ENCODE measurements at places on chromosomes 3 and 15.

DNA sequence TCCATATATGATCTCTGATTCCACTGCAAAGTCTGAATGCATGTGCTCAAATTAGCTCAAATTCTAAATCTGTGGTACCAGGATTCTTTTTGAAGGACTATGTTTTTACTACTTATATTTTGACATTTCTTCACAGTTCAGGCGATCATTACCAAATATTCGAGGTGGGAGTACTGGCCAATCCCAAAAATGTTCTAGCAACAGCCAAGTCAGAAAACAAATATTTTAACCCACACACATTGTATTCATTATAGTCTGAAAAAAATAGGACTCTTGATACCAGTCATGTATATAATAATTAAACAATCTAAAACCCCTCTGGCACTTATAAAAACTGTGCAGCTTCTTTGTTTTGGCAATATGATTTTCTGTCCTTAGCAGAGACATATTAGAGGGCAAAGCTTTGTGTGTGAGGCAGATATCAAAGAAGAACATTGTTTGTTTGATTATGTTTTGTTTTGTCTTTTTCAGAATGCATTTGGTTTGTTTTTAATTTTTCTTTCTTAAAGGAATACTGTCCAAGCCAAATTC, 37.4 kb downstream of the FGF7 start:
- no peak for DNase-seq

DNA sequence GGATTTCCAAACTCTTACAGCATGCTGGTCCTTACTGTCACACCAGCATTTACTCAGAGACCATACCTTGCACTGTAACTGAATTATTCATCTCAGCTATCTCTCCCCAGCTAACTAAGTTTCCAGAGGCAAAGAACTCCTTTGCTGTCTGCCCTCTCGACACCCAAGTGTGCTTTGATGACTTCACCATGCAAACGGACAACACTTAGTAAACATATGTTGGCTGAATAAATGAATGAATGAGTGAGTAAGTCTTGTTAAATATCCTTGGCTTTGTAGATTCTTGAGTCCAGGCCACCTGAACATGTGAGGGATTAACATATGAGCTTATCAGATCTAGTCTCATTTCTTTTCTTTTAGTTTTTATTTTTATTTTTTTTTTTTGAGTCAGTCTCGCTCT, 138.2 kb downstream of the PLD1 start:
- no peak for DNase-seq

GRCh38 chr3:60133269-60134162, 1083.7 kb upstream of the CFAP20DC start:
- no peak for DNase-seq

- no peak for DNase-seq
These were observed 40.3 kb downstream of the CTNNB1 start for GRCh38 chr3:41239587-41239986.

GRCh38 chr3:56720849-56721248, 37.8 kb upstream of the TASOR start:
- no peak for DNase-seq

DNA sequence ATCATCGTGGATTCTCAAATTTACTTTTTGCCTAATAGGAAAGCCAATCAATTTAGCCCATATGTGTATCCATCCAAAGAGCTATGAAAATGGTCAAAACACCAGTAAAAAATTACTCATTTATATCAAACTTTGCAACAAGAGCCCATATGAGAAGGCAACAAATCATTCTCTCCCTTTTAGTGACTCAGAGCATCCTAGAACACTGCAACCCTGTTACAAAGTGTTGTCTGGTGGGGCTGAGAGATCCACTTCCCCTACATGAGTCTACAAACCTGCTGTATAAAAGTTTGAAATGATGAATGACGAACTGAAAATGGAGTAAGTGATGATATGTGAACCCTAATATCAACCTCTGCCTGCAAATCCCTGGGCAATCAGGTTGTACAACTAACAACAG, 23.3 kb downstream of the PDZRN3 start:
- no peak for DNase-seq

GRCh38 chr3:127990461-127990860, 61.8 kb upstream of the SEC61A1 start:
- DNase-seq: no peak

DNA sequence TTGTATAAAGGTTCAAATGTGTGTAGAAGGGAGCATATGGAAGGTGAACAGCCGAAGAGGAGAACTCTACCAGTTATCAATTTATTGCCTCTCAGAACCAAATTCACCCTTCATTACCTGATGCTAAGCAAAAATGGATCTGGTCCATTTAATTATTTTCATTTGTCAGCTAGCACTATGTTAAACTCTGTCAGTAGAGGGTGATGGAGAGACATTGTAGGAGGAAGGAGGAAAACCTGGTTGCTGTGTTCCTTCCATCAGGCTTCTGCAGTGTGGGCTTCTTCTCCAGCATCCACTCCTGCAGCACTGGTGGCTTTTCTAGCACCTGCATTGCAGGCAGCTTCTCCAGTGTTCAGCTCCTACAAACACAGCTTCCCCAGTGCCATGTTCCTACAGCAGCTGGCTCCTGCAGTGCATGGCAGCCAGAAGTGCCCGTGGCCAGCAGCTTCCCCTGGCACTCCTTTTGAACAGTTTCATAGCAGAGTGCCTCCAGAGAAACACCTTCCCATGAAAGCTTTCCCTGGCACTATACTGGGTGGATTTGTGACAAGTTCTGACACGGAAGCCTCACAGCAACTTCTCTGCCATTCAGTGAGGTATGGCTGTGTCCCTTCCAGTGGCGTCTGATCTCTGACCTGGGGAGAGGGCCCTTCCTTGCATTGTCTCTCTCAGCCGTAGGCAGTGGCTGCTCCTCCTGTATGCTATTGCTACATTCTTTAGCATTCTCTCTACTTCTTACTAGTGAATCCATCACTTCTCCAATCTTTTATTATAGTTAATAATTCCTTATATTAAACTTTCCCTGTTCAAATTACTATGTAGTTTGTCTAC, 14.6 kb upstream of the IL17RD start:
- no peak for DNase-seq

- no peak for DNase-seq
These were observed 1.2 kb downstream of the SH3BP5 start for GRCh38 chr3:15331072-15331605.

- DNase-seq: no peak
These were observed 1001.1 kb upstream of the NR2F2 start for GRCh38 chr15:95329362-95329761.

DNA sequence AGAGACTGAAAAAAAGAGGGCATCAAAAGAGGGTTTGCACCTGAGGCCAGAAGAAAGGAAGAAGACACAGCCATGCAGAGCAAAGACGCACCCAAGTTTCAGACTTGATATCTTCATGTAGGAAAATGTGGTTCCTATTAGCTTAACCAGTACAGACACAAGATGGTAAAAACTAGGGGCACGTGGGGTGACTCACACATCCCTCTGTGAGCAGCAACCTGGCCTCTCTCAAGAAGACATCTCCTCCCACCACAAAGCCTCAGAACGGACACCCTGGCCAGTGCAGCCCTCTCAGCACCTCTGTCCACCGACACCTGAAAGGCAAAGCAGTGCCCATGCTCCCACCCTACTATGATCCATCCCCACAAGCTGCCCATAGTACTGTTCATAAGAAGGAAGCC, 33.3 kb downstream of the GLB1 start:
- no peak for DNase-seq

GRCh38 chr3:39346785-39347585, 17.5 kb downstream of the CCR8 start:
- no peak for DNase-seq

GRCh38 chr3:61372723-61373122, 121.5 kb upstream of the FHIT start:
- DNase-seq: no peak

DNA sequence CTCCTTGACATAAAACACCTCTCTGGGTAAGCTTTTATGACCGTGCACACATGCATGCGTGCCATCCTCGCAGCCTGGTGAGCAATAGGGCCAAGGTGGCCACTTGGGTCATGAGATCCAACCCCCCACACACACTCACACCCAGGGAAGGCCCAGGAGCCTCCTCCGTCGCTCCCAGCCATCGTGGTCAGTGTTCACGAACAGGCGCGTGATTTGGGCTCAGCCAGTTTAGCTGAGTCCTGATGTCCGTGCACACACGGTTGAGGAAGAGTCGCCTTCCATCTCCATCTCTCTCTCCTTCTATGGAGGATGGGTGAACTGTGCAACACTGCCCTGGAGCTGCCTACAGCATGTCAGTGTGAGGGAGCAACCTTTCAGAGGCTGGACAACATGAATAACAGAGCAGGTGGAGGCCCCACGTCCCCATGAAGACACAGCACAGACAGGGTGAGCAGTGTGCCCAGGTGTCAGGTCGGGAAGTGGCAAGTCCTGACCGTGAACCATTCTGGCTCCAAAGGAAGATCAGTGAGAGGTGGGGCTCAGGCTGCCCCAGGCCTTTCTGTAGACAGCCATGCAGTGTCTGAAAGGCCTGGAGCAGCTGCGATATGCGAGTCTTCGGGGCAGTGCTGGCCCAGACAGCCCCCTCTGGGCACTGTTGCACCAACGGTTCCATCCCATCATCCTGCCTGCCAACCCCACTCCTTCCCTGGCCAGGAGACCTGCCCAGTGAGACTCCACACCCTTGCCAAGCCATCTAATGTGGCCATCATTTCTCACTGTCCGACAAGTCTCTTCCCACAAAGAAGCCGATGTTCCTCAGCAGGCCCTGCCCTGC, 253.4 kb downstream of the OCA2 start:
- DNase-seq: no peak

- no peak for DNase-seq
These were observed 480.5 kb downstream of the CNTN4 start for GRCh38 chr3:2579206-2579605.

DNA sequence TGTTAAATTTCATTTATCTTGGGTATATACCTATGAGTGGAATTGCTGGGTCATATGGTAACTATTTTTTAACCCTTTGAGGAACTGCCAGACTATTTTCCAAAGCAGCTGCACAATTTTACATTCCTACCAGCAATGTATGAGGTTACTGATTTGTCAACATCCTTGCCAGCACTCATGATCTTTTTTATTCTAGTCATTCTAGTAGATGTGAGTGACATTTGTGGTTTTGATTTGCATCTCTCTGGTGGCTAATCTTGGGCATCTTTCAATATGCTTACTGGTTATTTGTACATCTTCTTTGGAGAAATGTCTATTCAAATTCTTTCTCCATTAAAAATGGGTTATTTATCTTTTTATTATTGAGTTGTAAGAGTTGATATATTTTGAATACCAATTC, 21.3 kb upstream of the LRRC58 start:
- no peak for DNase-seq

DNA sequence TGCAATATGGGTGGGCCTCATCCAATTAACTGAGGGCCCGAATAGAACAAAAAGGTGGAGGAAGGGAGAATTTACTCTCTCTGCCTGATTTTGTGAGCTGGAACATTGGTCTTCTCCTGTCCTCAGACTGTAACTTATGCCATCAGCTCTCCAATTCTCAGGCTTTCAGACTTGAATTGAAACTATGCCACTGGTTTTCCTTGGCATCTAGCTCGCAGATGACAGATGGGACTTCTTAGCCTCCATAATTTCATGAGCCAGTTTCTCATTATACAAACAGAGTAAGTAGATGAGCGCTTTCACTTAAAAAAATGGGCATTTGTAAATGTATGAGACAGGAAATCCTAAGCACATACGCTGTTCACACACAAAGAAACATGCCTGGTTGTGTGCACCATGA, 8.7 kb upstream of the PTX3 start:
- no peak for DNase-seq

DNA sequence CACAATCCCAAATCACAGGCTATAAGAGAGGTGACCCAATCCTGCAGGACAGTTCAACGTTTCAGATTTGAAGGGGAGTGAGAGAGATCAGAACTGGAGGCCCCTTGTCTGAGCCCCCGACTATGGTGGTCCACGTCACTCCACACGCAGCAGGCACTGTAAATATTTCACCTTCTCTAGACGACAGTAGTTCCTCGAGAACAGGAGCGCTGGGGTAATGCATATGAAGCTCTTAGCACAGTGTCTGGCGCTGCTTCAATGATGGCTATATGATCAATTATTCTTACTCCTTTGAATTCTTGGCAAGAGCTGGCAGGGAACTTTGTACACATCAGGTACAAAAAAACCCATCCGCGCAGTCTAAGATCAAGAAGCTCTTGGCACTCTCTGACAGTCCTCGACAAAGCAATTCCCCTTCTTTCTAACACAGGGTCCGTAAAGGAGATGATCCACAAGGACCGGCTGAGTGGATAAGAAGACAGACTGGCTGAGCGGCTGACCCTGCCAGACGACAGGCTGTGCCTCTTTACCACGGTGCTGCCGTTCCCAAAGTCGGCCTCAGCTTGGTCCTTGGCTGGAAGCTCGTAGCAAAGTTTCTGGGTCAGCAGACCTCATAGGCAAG, 522 bp upstream of the NRROS start:
- DNase-seq: no peak

- no peak for DNase-seq
These were observed 569.2 kb downstream of the ZBBX start for GRCh38 chr3:166810741-166811445.

DNA sequence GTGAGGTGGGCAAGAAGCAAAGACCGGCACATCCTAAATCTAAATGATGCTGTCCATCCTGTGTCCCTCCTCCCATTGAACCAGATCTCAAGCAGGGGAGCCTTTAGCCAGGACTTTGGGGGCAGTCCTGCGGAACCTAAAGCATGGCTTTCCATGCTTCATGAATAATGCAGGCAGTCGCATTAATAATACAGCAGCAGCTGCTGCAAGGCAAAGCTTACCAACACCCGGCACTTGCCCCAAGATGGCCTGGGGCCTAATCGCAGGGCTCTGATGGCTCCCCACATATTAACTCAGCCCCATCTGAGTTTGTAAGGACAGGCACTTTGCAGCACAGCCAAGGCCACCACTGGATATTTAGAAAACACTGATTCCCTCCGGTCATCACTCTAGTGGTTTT, 114.4 kb downstream of the NTRK3 start:
- DNase-seq: no peak

- DNase-seq: peak; percentile 65
These were observed 14.2 kb downstream of the EIF4E3 start for GRCh38 chr3:71710906-71711494.

All from midbrain (tissue), 1 donor.